ENCODE measurements at places on chromosomes 2 and 18.
A peak's percentile ranks its signal among the peaks of the same experiment; 100 is the strongest.

DNA sequence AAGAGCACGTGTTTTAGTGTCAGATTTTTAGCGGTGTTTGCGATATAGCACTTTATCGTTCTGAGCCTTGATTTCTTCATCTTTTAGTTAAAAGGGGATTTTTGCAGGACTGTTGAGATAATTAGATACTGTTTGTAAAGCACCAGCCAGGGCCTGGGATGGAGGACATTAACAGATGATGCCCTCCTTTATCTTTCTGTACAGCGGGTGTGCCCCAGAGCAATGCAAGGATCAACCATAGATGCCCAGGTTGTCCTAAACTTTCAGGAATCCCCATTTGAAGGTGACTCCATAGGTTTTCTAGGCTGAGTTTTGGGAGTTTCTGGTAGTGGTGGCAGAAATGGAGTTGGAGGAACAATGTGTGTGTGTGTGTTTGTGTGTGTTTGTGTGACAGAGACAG lies 97.0 kb upstream of the SPRED2 start:
- no peak for DNase-seq

DNA sequence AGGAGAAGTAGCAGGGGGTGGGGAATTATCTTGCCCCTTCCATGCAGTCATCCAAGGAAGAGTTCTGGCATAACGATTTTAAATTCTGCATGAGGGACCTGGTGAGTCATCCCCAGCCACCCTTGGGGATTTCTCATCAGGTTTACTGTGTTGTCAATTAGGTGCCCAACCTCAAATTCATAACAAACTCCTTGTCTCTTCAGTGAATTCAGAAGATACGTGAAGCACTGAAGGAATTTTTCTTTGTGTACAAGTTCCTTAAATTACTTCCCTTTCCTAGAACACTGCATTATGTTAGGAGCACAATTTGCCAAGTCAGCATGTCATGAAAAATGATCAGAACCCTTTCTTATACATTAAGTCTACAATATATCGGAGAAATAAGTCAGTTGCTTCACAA lies 70.8 kb upstream of the NOSTRIN start:
- no peak for DNase-seq

- no peak for DNase-seq
These were observed 593.7 kb upstream of the CHAC2 start for GRCh38 chr2:53173698-53174455.

GRCh38 chr2:28656937-28657615 lies 94.6 kb upstream of the PPP1CB start:
- no peak for DNase-seq

DNA sequence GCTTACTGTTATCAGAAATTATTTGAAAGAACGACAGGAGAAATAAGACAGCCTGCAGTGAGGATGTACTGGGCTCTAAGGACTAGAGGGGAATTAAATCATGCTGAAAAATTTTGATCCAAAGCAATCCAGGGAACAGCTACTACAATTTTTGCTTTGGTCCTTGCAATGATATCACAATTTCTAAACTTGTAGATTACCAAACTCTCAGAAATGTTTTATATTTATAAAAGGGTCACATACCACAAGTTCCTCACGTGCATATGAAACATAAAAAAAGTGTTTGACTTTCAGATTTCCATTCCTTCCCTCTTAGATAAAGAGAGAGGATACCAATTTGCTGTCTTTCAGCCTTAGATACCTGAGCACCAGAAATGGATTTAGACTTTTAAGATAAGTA lies 261.2 kb downstream of the STK39 start:
- DNase-seq, result no peak

DNA sequence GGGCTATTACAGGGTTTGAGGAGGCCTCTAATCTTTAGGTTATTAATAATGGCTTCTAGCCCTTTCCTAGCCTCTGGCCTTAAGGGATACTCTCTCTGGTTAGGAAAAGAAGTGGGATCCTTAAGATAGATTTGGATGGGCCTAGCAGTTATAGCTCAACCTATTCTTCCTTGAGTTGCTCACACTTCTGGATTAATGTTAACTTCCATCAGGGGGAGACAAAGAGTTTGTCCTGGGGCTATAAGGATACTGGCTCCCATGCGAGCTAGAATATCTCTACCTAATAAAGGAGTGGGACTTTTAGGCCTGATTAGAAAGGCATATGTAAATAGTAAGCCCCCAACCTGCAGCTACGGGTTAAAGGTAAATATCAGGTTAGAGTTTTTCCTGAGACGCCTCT lies 14.3 kb upstream of the PTH2R start:
- no peak for DNase-seq

GRCh38 chr2:154484338-154485099 lies 214.0 kb upstream of the KCNJ3 start:
- no peak for DNase-seq

DNA sequence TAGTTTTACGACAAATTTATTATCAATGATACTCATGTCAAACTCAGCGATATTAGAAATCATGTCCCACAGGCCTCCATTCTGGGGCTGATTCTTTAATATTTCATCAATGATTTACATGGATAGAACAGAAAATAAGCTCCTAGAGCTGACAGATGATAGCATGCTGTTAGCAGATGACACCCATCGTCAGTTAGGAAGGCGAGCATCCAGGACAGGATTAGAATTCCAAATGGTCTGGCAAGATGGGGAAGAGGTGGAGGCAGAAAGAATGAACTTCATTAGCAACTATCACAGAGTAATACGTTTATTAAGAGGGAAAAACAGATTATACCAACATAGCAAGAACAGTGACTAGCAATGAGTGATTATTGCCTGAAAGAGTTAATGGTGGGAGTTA lies 46.2 kb upstream of the ACVR1 start:
- DNase-seq, result no peak

DNA sequence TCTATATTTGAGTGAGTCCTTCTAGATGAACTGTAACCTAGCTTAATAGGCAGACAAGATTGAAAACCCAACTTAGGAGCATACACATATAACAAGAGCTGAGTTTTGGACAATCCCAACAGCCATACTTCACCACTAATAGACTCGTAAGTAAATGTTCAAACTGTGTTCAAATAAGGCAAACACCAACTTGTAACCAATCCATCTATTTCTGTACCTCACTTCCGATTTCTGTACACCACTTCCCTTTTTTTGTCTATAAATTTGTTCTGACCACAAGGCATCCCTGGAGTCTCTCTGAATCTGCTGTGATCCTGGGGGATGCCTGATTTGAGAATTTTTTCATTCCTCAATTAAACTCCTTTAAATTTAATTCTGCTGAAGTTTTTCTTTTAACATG lies 1149.1 kb upstream of the NRXN1 start:
- DNase-seq, result no peak

DNA sequence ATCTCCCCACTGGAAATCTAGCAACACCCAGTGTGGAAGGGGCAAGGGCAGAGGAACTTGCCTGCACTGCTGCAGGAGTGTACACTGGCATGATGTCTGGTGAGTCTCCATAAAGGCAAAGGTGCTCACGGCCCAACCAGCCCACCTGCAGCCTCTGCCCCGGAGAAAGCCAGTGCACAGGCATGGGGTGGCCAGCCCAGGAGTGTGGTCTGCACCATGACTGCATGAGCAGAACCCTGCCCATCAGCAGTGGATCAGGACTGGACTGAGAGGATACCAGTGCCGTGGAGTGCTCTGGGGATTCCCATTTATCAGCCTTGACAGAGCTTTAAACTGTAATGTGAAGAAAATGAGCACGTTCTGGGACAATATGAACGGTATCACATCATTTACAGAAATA lies 342.6 kb upstream of the HS6ST1 start:
- DNase-seq, result no peak

GRCh38 chr2:218776488-218776887 lies 5.5 kb upstream of the CYP27A1 start:
- DNase-seq, result no peak

- no peak for DNase-seq
These were observed 335.9 kb downstream of the DLGAP1 start for GRCh38 chr18:4119127-4119648.

- DNase-seq, result no peak
These were observed 65.1 kb downstream of the SIGLEC15 start for GRCh38 chr18:45890606-45891005.

DNA sequence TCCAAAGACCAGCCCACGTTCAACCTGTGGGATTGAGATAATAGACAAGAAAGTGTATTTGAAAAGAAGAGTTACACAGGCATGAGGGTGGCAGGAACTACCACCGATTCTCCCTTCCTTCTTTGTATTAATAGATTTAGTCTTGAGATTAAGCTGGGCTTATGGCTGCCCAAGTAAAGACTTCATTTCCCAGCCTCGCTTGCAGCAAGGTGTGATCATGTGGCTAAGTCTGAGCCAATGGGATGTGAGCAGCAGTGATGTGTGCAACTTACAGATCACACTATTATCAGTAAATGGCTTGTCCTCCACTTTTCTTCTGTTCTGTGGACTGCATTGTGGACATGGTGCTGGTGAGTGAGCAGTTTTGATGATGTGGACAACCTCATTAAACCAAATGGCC lies 101.7 kb downstream of the POLR1A start:
- no peak for DNase-seq

GRCh38 chr2:160679686-160680085 lies 186.1 kb upstream of the RBMS1 start:
- no peak for DNase-seq

DNA sequence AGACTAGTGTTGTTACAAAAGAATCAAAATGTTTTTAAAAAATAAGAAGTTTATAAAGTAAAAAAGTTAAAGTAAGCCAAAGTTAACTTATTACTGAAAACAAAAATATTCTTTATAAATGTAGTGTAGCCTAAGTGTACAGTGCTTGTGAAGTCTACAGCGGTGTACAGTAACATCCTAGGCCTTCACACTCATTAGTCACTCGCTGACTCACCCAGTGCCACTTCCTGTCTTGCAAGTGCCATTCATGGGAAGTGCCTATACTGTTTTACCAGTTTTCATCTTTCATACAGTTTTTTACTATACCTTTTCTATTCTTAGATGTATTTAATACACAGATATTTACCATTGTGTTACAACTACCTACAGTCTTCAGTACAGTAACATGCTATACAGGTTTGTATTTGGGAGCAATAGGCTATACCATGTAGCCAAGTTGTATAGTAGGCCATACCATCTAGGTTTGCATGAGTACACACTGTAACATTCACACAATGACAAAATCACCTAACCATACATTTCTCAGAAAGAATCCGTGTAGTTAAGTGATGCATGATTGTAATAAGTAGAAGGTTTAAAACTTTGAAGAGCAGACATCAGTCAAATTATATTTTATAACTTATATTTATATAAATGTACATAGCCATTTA lies 13.4 kb downstream of the SERPINB7 start:
- DNase-seq, result no peak

GRCh38 chr2:163657281-163657656 lies 78.5 kb downstream of the FIGN start:
- DNase-seq, result no peak

- DNase-seq, result peak; percentile 65
These were observed at the start of gene TGFA for GRCh38 chr2:70553584-70554337. TSS of gene TGFA (minus strand) at chr2:70553826. CDS start at chr2:70553767, 59 bp downstream.

GRCh38 chr2:88721268-88721667 lies 29.8 kb downstream of the RPIA start:
- DNase-seq, result no peak

DNA sequence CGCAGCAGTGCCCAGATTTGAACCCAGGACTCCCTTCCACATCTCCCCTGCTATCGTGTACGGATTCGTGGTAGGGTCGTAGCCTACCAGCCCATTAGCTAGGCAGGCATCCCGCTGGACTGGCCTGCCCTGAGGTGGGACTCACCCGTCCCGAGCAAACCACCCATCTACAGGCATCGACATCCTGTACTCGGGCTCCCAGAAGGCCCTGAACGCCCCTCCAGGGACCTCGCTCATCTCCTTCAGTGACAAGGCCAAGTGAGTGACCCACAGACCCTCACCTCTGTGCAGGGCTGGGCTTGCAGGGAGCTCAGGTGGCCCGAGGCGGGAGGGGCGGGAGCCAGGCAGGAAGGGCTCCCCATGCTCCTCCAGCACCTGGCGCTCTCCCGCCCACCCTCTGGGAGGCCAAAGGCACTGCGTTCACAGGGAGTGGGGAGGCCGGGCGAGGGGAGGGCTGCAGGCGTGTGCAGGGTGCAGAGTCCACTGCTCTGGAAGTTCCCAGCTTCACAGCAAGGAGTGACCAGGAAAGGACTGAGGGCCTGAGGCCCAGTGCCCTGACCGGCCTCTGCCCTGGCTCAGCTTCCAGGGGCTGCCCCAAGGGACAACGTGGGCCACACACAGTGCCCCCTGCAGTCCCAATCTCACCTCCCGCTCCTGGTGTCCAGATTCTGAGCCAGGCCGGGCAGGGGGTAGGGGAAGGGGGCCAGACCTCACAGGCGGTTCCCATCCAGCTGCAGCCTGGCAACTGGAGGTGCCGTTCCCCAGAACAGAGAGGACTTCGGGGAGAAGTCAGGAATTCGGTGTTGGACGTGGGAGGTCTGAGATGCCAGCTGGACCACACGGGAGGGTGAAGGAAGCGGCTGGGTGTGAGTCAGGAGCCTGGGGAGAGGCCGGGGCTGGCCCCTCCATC lies 5.4 kb downstream of the AGXT start:
- no peak for DNase-seq

GRCh38 chr2:140650825-140651224 lies 1480.0 kb downstream of the LRP1B start:
- DNase-seq, result no peak

GRCh38 chr2:205129531-205129930 lies 552.8 kb upstream of the NRP2 start:
- DNase-seq, result no peak

DNA sequence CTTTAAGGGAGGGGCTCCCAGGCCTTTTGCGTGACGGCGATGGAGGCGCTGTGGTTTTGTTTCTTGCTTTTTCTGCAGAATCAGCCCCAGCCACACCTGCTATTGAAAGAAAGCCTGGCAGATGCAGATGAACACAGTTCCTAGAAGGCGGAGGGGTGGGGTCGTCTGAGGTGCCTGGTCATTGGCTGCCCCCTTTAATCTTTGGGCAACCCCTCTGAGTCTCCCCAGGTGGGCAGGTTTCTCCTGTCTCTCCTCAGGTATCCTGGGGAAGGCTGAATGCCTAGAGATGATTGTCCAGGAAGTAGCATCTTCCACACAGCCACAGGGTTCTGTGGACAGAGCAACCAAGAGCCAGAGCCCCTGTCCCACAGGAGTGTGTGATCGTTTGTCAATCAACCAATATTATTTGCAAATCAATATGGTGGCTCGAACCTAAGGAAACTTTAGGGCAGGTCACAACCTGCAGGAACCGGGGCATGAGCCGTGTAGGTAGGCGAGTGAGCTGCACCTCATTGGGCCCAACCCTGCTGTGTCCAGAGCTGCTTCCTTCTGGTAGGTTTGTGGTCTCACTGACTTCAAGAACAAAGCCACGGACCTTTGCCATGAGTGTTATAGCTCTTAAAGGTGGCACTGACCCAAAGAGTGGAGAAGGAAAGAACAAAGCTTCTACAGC lies 104.3 kb downstream of the NDUFA10 start:
- no peak for DNase-seq

GRCh38 chr2:196959281-196959680 lies 32.8 kb upstream of the PGAP1 start:
- DNase-seq, result no peak

DNA sequence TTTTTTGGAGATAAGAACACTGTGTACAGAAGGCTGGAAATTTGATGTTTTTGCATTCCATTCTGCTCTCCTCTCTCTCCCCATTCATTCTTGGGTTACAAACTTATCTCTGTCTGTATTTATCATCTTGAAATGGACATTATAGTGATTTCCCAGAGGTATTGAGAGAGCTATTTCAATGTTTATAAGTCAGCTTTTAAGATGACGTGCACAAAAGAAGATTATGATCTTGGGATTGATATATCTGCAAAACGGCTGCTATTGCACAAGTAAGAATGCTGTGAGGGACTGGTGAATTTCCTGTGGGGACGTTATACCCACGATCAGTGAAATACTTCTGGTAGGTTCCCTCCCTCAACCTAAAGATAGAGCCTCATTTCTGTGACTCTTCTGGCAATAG lies 61.0 kb upstream of the DTNA start:
- DNase-seq, result no peak
